NCI-H1930 (cell line): ENCODE measurements at places on chromosomes 6 and 20.

- no peak for DNase-seq
These were observed 470.6 kb downstream of the MAFB start for GRCh38 chr20:40218316-40218969.

DNA sequence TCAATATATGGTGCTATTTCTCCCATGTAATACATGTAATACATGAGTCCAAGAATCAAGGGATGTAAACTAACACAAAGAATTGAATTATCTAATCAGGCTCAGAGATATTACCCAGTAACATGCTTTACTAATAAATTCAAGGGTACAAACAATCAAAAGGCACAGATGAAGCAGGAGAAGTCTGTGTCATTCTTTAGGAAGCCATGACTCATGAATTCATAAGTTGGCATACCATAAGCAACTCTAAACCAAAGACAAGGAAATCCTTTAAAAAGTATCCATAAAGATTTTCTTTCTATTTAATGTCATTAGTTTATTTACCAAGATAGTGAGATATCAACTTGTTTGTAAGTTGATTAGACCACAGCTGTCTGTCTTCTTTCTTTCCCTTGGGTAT is 446.0 kb upstream of the IMPG1 start:
- no peak for DNase-seq

DNA sequence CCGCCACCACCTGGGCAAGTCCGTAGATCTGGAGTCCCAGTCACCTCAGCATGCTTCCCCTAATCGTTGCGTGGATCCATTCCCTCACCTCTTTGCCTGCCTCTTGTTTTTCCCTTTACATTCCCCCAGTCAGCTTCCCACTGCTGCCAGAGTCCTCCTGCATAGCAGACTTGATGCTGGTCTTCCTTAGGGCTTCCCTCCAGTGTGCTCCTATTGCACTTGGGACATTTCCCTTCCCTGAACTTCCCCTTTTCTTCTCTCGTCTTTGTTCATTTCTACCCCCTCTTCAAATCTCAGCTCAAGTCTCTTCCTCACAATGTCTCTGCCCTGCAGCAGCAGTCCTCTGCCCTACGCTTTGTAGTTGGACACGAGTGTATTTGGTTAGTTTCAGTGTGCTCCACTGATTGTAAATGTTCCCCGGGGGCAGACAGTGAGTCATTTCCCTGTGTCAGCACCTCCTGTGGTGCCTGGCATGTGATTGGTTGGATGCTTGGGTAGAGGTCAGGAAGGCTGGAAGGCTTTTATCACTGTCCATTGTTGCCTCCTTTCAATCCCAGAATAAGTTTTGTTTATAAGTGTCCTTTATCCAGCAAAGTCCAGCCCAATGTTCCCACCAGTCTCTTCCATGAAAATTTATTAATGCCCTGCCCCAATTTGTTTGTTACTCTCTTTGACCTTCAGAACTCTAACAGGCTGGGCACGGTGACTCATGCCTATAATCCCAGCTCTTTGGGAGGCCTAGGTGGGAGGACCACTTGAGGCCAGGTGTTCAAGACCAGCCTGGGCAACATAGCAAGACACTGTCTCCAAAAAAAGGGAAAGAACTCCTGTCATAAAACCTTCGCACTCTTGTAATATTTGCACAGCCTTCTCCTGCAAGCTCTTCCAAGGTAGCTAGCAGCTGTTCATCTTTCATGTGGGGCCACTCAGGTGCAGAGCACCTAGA is 38.3 kb downstream of the FAM120B start:
- no peak for DNase-seq

GRCh38 chr20:58721951-58722778 is 29.6 kb downstream of the NPEPL1 start:
- no peak for DNase-seq

DNA sequence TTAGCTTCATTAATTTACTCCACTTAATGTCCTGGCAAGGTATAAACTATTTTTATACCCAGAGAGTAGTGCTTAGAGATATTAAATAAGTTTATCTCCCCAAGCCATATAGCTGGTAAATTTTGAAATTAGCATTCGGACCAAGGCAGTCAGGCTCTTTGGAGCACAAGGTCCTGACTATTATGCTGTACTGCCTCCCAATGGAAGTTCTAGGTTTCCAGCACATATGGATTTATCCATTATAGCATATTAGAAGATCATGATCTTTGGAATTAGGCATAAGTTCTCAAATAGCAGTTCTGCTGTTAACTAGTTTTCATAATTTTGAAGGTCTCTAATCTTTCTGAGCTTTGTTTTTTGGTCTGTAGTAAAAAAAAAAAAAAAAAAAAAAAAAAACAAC is 835.3 kb upstream of the EPHA7 start:
- DNase-seq = no peak

- DNase-seq = no peak
These were observed 1321.3 kb downstream of the HACE1 start for GRCh38 chr6:103538381-103538780.

- DNase-seq = no peak
These were observed 171.6 kb upstream of the SMLR1 start for GRCh38 chr6:130655586-130655985.

DNA sequence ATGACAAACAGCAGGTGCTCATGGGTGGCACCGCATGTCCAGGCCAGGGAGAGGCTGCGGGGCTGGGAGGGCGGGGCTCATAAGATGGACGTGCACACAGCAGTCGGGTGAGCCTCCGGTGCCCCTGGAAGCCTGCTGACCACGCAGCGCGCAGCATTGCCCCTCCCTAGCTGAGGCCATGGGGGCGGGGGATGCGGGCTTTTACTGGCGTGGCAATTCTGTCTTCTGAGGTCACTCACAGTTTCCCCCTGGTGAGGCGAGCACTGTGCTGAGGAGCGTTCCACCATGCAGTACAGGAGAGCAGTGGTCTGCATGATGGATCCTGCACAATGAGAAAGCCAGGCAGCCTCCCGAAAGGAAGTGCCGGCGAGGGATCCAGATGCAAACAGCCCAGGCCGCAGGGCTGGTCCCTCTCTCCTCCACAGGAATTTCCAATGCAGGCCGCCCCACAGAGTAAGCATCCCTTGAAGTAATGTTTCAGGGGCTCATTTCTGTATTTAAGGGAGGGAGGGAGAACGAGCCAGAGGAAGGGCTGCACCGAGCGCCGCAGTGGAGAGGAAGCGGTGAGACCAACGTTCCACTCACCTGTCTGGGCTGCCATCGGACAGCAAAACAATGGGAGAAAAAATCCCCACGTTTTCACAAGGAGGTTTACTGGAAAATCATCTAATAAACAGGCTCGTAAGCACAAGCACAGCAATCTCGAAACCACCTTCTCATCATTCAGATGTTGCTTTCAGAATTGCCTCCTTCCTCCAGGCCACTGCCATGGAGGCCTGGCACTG is 56.0 kb downstream of the IRF4 start:
- DNase-seq = no peak

DNA sequence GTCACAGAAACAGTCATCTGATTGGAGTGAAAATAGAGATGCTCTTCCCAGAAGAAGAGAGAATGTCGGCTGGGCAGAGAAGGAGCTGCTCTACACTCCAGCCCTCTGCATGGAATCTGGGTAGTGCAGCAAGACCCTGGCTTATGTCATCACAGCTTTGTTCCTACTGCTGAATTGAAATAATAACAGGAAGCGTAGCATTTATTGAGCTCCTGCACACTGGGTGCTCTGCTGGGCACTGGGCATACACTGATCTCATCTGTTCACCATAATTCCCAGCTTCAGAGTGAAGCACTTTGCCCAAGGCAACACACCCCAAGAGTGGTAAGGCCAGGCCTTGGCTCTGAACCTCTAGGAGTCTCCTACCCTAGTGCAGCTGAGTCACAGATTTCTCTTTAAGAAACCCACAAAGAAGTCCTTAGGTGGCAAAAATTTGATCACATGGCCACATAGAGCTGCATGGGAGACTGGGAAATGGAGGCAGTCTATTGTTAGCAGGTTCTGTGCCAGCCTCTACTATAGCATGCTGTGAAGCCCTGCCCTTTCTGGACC is 3.9 kb upstream of the SDCBP2 start:
- DNase-seq = no peak

DNA sequence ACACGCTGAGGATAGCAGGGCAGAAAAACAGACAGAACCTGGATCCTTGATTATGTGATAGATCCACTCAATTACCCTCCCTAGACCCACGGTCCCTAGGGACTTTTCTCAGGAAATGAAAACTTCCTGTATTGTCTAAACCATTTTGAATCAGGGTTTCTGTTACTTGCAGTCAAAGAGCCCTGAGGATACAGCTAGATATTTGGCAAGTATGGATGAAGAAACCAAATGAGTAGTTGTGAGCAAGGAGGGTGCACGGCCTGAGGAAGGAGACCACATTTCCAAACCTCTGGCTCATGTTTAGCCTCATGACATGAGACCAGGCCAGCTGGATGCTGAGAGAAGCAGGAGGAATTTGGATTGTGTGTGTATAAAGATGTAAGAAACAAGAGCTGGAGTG is 91.6 kb downstream of the MRPL14 start:
- DNase-seq = no peak

DNA sequence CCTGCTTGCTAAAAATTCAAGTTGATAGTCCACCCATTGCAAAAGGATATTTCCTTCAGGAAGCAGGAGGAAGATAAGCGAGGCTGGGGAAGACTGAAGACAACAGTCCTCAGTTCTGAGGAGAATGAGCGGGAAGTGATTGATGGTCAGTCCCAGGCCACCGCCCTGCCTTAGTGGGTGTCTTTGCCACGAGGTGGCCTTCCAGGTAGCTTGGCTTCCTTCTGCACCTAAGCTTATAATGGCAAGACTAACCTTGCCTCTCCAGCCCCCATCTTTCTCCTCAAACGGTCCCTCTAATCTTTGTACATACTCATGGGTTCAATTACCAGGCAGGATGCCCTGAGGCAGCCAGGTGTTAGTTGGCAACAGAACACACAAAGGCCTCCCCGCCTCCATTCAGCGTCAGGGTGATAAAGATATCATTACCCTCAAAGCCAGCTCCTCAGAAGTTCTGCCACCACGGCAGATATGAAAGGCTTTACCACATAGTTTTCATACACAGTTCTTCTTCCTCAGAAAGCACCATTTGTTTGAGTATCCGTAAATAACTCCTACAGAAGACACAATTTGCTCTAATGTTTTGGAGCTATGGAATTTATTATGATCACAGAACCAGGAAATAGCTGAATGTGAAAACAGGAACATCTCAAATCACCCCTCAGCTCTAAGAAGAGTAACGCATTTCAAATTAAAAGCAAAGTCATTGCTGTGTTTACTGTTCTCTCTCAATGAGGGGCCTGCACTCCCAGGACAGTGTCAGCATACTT is 249.4 kb downstream of the ATXN1 start:
- DNase-seq = no peak

DNA sequence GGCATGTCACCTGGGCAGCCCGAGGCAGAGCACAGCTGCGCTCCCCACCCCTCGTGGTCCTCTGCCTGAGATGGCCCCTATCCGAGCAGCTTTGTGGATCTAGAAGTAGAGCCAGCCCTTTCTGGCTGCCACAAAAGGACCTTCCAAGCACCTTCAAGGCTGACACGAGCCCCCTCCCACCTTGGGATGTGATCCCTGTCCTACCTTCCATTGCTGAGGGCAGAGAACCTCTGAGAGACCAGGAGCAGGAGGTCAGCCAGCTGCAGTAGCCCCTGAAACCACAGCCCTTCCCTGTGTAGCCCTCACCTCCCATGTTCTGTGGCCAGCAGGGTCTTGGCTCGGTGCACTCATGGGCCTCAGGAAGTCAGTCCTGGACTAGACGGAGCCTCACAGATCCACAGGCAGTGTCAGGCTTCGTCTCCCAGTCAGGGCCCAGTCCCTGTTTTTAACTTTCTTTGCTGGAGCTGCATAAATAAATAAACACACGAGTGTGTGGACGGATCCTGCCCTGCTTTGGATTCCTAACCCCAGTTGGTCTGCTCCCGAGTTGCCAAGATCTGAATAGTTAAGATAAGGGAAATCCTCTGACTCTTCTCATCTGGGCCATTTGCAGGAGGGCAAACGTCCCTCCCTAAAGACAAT is 507.7 kb downstream of the PREX1 start:
- DNase-seq = no peak

DNA sequence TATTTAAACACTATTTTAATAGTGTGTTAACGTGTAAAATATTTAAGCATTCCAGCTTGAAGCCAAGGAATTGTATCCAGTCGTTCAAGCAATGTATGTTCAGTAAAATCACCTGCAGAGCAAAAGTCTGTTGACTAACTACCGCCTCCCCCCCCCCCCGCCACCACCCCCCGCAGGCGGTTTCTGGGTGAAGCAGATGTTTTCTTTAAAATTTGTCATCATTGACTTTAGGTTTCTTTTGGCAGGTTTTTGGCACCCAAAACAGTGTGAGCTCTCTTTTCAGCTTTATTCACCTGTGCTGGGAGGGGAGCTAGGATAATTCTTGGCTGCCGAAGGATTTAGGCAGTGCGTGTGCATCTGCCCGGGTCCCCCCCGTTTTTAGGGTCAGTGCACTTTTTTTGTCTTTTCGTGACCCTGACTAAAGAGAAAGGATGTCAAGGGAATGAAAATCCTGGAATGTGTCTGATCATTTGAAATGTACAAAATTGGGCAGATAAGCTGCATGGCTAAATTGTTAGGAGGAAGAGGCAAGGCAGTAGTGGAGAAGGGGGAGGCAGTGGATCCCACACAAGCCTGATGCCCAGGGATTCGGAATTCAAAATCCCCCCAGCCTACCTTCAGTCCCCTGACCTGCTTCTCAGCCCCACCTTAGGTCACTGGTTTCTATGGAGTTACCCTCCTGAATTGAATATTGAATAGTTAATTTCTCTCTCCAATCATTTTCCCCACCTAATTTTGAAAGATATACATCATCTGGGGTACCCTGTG is 1.1 kb downstream of the EDN1 start:
- DNase-seq = no peak

GRCh38 chr6:1781817-1782184 is 172.1 kb downstream of the FOXC1 start:
- no peak for DNase-seq

- DNase-seq = no peak
These were observed 141.8 kb downstream of the FARS2 start for GRCh38 chr6:5403076-5403475.

DNA sequence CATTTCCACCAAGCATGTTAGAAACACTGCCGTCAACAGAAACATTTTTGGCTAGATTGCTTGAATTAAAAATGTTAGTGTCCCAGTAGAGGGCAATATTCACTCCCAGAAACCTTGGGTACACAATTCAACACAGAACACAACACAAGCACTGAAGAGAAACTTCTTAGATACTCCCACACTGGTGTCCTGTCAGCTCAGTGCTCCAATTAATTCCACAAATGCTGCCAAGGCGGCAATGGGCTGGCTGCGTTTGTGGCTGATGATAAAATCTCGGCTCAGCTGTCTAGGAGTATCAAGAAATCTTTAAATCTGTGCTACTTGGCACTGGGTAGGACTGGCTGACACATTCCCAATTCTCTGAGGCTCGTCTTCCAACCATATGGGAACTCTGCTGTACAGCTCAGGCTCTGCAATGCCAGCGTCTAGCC is 39.3 kb downstream of the BEND3 start:
- no peak for DNase-seq

DNA sequence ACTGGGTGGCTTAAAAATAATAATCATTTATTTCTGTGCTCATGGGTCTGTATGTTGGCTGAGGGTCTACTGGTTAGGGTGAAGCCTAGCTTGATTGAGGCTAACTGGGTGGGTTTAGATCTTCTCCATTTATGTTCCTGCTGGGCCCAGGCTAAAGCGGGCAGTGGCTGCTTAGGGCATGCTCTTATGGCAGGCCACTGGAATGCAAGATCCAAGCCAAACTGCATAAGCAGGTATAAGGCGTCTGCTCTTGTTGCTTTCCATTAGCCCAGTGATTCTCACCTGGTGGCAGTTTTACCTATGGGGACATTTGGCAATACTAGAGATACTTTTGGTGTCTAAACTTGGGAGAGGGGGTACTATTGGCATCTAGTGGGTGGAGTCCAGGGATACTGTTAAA is 44.5 kb downstream of the QKI start:
- DNase-seq = no peak
